AG08395 (cell line): ENCODE measurements at places on chromosomes 11 and 22.

DNA sequence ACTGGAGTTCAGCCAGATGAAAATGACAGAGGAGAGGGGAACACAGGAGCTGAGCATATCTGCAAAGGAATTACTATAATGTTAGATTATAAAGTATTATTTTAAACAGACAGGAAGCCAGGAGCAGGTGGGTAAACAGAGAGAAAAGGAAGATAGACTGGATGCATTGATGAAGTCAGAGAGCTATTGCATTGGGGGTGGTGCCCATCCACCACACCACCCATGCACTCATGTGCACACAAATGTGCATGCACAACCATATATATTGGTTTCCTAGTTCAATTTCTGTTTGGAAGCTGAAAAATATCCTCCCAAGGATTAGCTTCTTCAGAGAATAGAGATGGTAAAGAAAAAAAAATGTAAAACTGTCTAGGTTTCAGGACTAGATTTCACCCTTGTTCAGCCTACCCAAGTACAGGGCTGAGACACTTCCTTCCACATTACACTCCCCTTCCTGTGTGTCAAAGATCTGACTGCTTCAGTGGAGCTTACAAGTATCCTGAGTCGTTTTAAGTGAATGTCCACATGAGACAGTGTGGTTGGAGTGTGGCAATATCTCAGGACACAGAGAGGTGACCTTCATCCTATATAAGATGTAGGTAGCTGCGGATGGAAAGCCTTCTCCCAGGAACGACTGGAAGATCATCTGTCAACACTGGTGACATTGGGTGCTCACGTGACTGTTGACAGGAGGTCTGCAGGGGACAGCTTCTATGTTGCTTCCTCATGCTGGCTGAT, 12.2 kb upstream of the SMPD1 start:
- DNase-seq = no peak

DNA sequence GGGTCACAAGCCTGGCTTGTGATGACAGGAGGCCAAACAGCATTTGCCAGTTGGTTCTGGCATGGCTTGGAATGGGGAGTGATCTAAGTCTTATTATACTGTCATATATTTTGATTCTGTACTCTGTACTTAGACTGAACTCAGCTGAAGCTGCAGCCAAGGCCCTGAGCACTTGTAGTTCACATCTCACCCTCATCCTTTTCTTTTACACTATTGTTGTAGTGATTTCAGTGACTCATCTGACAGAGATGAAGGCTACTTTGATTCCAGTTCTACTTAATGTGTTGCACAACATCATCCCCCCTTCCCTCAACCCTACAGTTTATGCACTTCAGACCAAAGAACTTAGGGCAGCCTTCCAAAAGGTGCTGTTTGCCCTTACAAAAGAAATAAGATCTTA, 843 bp downstream of the OR56B1 start:
- DNase-seq = no peak

DNA sequence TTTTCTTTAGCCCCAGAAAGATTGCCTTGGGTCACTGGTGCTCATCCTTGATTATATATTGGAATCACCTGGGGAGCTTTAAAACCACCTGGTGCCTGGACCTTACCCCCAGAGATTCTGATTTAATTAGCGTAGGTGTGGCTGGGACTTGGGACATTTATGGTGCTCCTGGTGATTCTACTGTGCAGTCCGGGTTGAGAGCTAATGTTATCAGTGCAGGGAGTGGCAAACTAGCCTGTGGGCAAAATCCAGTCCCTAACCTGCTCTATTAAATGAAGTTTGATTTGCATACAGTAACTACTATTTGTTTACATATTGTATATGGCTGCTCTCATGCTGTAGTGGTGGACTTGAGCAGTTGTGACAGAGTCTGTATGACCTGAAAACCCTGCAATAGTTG, 134.0 kb upstream of the SORL1-AS1 start:
- no peak for DNase-seq

- no peak for DNase-seq
Measured at GRCh38 chr22:48742191-48742555, 1085.5 kb downstream of the BRD1 start.

GRCh38 chr11:102596578-102596977, 28.6 kb downstream of the MMP20 start:
- DNase-seq = no peak

GRCh38 chr11:125925247-125925740, 20.6 kb upstream of the VSIG10L2 start:
- no peak for DNase-seq

DNA sequence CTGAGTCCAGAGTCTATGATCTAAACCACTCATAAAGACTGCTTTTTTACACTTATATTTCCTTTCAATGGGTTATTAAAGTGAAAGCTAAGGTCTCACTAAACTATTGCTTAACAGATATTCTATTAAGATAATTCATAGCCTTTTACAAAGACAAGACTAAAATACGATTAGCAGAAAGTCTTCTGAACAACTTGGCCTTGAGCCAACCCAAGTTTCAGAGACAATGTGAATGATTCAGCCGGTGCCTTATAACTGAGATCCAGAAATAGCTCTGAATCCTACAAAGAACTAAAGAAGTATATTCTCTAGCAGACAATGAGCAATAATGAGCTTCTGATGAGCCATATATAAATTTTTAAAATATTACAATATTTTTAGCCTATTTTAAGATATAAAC, 41.5 kb upstream of the CARD18 start:
- DNase-seq = peak; percentile 16

DNA sequence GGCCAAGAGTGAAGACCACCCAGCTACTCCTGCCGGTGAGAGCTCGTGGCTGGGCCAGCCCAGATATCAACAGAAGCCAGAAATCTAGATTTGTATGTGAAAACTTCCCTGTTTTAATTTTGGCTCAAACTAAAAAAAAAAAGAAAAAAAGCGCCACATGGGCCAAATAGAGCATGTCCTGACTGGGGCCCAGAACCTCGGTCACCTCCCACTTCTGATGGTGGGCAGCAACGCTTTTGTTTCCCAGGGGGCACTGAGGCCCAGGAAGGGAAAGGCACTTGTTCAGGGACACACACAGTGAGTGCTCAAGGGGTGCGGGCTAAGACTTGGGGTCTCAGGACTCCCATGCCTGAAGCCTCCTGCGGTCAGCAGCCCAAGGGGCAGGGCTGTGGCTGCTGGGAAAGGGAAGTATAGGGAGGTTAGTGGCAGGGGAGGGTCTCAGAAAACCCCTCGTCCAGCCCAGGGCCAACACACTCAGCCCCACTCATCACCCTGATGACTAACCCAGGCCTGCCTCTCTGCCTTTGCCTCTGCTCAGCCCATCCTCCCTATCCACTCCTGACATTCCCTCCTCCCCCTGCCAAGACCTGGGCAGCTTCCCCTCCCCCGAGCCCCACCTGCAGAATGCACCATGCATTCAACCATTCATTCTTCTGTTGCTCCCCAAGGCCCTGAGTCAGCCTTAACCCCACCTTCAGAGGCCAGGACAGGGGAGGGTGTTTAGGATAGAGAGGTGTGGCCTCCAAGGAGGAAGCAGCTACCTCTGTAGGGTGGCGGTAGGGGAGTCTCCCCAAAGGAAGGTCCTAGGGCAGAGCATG, 30.0 kb upstream of the TCF20 start:
- DNase-seq = no peak

DNA sequence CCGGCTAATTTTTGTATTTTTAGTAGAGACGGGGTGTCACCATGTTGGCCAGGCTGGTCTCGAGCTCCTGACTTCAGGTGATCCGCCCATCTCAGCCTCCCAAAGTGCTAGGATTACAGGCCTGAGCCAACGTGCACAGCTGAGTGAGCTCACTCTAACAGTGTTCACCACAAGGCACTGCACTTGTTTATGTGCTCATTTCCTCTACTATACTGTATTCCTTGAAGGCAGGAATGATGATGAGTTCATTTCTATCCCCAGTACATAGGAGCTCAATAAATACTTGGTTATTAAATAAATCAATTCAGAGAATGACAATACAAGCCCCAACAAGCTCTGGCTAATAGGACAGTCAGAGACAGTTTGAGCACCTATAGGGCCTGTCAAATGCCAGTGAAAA, 29.1 kb downstream of the ALG8 start:
- no peak for DNase-seq

GRCh38 chr11:46347637-46348311, 511 bp downstream of the DGKZ start:
- peak; percentile 20 for DNase-seq

DNA sequence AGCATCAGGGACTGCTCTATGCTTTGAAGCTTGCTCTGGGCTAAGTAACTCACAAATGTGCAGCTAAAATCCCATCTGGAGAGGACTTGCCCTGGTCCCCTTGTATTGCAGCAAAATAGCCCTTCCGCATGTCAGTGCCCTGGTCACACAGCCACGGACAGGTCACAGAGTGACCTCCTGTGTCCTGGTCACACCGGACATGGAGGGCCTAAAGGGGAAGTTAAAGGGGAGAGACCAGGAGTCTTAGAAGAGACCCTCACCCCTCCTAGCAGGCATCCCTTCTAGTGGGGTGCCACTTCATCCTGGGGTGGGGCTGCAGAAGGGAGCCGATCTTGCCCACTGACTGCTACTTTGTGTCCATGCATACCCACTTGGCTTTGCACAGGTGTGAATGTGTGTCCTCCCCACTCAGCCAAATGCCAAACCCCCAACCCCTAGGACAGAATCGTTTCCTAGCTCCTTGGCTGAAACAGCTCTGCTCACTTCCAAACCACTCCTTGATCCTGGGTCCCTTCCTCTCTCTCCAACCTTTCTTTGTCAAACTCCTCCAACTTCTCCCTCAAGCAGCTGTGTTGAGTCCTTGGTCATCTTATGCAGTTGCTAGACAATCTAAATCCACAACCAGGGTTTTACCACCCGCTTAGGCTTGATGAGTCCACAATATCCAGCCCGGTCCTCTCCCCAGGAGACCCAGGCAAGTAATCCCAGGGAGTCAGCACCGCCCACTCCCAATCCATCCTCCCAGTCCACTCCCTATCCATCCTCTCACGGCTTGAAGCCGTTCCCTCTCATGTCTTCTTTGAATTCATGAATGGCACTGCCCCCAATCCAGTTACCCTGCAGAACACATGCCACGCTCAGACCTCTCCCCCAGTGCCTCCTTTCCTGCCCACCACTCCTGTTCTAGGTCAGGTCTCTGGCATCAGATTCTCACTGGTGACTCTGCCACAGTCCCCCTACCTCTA, 3.3 kb upstream of the FXYD6 start:
- DNase-seq = no peak

GRCh38 chr11:121067453-121067852, 33.6 kb upstream of the TECTA start:
- DNase-seq = no peak

DNA sequence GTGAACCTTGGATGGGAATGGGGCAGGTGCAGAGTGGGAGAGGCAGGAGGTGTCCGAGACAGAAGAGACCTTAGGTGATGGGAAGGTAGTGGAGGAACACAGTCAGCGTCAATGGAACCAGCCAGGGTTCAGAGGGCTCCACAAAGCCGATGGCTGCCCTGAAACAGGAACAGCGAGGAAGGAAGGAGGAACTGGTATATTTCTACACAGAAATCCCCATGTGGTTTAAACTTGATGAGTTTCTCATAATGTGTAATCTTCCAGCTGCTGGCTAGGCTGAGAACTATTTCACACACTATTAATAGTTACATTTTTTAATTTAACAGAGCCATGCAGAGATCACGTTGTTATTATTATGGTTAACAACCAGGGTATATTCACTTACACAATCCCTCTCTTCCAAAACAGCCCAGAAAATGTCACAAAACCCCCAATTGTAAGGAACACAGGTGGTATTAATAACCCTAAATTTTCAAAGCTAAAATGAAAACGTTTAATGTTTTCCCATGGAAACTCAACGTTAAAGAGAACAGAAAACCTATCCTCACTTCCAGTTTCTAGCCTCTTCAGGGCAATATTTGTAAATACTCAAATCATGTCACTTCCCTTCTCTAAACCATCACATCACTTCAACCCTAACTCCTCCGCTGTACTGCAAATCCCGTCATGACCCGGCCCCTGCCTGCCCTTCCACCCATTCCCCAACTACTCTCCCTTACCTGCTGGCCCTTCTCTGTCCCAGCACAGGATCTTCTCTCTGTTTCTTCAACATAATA, 74.5 kb upstream of the ARFGAP3 start:
- peak; percentile 57 for DNase-seq
